ENCODE measurements at places on chromosomes 3 and 15. TPM values are rescaled to one million over a fixed set of nuclear protein-coding genes. Genes with fewer than 3 reads are reported as not detected.

The GATA2 gene
- 63.9 TPM for total RNA-seq

The LCMT2 gene
- 5.0 TPM for total RNA-seq

The MAGI1 gene
- total RNA-seq, result 47.7 TPM

The TPRA1 gene
- 34.6 TPM for total RNA-seq

The ZDHHC23 gene
- total RNA-seq, result 1.9 TPM

The MUSTN1 gene
- total RNA-seq, result 2.2 TPM

Measured in endothelial cell of umbilical vein (primary cell).